ENCODE measurements at places on chromosomes 5 and 9.
A peak's percentile ranks its signal among the peaks of the same experiment; 100 is the strongest.

DNA sequence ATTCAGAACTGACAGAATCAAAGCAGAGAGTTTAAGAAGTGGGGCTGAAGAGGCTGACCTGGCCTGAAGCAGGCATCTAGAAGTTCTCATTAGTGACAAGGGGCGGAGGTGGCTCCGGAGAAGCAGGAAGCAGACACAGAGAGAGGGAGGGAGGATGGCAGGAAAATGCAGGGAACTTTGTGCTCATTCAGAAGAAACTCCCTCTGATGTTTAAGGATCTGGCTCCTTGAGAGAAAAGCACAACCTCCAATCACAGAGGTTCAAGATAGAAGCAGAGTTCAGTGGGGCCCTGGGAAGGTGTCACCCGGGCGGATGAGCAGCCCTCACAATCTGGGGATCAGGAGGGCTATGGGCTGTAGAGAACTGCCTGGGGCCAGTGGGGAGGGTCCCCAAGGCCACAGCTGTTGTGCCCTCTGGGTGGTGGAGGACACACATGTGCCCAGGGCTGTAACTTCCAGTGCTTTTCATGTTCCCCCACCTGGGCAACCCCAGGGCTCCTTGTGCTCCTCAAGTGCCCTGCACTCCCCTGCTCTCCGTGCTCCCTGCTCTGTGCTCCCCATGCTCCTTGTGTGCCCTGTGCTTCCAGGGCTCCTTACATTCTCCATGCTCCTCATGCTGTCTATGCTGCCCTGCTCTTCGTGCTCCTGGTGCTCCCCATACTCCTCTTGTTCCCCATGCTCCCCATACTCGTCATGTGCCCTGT lies 51.4 kb downstream of the TRIP13 start:
- no peak for DNase-seq

- DNase-seq, result no peak
Observed at GRCh38 chr5:68468322-68468721, 252.8 kb downstream of the PIK3R1 start.

DNA sequence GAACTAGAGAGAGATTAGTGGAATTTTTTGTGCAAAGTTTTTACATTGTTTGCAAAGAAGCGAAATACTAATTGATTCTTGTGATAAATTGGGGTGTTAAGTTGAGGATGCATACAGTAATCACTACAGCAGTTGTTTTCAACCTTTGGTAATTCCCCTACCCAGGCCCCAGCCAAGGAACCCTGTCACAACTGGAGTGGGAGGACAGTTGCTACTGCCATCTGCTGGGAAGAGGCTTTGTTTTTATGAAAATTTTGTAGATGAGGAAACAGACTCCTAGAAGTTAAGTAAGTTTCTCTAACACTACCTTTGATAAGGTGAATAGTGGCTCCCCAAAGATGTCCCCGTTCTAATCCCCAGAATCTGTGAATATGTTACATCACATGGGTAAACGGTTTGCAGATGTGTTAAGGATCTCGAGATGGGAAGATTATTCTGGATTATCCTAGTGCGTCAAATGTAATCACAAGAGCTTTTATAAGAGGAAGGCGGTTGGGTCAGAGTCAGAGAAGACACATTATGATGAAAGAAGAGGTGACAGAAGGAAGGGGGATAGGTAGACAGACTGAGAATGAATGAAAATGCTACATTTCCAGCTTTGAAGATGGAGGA lies 34.0 kb upstream of the PPP1R2B start:
- peak; percentile 22 for DNase-seq

DNA sequence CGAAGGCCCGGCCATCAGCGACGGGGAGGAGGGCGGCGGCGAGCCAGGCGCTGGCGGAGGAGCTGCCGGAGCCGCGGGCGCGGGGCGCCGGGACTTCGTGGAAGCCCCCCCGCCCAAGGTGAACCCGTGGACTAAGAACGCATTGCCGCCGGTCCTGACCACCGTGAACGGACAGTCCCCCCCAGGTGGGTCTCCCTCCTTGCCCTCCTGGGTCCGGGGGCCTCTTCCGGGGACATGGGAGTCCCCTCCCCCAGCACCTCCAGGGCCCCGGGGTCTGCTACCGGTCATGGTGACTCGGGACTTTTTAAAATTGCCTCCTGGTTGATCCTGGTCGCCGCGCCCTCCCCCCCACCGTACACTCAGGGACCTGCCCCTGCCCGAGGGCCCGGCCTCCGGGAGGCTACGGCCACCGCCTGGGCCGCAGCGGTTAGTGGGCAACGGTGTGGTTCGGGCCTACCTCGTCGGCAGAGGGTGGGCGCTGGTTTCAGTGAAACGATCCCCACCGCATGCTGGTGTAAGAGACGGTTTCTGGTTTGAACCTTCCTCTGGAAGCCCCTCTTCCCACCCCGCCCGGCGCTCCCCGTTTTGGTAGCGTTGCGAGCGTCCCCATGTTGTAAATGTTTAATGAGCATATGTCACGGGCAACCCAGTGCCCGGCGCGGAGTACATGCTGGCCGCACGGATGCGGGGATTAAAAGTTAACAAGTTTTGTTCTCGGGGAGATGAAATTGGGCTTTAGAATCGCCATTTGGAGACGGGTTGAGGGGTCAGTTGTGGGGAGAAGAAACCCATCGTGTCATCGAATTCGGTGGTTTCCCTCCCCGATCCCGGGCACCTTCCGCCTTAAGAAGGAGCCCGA lies 1.1 kb downstream of the LARP1 start:
- DNase-seq, result no peak

DNA sequence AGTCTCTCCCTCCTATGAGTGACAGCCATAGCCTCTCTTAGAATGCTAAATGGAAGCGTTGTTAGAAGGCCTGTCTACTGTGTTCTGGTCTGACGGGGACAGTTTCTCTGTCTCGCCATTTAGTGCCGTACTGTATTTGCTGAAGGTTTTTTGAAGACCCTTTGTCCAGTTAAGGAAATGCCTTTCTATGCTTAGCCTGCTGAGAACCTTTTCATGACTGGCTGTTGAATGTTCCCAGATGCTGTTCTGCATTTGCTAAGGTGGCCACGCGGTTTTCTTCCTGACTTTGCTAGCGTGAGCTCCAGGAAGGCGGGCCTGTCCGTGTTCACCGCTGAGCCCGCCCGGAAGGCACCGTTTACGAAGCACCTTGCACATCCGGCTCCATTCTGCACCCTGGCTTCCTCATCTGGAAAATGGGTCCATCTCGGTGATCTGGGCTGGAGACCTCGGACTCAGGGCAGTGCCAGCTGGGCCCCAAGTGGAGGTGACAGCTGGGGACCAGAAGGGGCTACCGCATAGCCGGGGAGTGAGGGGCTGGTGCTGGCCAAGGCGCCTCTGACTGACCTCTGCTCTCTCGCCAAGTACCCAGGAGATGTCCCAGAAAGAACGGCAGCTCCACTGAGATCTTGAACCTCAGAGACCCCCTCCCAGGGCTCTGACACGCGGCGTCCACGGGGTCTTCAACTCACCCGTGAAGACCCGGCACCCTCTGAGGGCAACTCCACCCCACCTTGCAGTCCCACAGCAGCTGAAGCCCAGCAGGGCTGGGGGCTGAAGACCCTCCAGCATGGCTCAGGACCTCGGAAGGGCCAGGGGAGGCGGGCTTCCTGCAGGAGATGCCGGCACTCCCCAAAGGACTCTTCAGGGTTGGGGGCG lies 52.5 kb upstream of the NKD2 start:
- DNase-seq, result no peak

DNA sequence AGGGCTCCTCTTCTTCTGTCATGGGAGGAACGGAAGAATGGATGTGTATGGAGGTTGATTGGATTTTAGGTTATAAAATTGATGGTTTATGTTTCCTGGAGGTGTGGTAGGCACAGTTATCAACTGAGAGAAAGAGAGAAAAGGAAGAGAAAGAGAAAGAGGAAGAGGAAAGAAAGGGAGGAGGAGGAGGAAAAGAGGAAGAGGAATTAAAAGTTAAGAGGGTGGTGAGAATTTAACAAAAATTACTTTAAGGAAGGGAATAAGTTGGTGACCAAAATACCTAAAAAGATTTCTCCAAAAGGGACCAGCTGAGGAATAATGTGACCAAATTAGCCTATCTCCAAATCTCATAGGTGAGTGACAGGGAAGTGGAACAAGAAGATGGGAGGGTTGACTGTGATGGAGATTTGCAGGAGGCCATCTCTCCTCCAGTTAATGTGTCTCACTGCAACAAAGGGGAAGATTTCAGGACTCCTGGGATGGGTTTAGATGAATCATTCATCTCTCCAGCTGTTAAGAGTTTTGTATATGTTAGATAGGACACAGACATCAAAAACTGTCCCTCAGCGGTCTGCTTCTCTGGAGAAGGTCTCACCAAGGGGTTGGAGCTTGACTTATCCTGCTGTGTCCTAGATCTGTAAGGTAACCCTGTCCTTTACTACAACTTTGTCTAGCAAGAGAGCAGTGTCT lies 76.0 kb upstream of the TMC1 start:
- no peak for DNase-seq

DNA sequence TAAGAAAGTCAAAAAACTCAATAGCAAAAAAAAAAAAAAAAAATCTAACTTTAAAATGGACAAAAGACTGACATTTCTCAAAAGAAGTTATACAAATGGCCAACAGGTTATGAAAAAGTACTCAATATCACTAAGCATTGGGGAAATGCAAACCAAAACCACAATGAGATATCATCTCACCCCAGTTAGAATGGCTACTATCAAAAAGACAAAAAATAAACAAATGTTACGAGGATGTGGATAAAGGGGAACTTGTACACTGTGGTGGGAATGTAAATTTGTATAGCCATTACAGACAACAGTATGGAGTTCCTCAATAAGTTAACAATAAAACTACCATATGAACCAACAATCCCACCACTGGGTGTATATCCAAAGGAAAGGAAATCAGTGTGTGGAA lies 37.2 kb downstream of the ENC1 start:
- DNase-seq, result no peak

GRCh38 chr9:31612336-31613030 lies 772.0 kb upstream of the ACO1 start:
- DNase-seq, result no peak

GRCh38 chr9:109934857-109935215 lies 154.8 kb downstream of the PALM2AKAP2 start:
- DNase-seq, result peak; percentile 83

GRCh38 chr9:17631396-17631795 lies 52.5 kb downstream of the SH3GL2 start:
- no peak for DNase-seq

- no peak for DNase-seq
Observed at GRCh38 chr9:105447386-105447813, 434 bp upstream of the FSD1L start.

DNA sequence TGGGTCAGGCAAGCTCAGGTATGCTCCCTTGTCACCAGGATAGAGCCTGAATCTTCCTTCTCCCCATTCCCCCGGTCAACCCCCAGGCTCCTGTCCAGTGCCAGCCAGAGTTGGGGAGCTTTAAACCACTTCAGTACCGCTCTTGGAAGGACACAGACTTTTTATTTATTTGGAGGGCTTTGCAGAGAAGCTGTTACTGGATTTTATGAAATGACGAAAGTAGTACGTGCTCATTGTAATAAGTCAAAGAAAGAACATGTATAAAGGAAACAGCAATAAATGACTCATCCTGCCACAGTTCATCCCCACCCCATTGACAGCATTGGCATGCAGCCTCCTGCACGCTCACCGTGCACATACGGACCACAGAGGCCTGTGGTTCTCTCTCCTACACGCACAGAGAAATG lies 230.3 kb downstream of the AUH start:
- peak; percentile 81 for DNase-seq

GRCh38 chr5:160905285-160905684 lies 53.3 kb upstream of the ATP10B start:
- no peak for DNase-seq

DNA sequence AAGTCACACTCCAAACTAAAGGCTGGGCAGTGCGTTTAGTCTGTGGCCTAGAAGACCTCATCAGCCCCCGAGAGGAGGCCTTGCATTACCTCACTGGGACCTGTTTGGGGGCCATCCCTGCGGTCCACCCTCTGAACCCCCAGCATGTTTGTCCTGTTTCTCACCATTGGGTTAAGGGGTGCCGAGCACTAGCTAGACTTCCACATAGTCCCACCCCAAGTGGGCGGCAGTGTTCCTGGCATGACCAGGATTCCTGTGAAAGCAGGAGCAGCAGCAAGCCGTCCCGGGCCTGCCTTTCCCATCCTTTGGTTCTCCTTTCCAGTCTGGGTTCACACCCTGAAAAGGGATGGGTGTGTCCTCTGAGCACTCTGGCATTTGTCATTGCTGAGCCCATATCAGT lies 26.6 kb upstream of the SAP30L start:
- DNase-seq, result no peak

GRCh38 chr9:5939530-5939929 lies 48.8 kb downstream of the MLANA start:
- DNase-seq, result no peak

GRCh38 chr5:134436523-134437339 lies 25.1 kb upstream of the CDKN2AIPNL start:
- peak; percentile 73 for DNase-seq

DNA sequence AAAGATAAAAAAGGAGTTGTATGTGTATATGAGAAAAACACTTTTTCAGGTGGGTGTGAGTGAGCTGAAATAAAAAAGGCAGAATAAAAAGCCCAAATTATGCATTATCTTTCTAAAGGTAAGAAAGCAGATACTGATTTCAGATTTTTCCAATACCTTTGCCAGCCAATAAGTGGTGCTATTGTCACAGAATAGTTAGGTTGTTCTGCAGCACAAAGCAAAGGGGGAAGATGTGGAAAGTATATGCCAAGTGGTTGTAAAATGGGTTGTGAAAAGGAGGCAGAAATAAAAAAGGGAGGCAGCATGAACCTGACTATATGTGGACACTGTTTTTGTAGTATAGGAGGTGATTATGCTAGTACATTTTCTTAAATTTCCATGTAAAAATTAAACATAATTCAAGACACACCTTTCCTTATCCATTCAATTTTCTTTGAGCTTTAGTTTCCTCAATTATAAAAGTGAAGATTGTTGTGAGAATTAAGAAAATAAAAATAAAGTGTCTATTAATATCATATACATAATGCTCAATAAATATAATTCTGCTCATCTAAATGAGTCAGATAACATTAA lies 106.7 kb downstream of the SMIM15 start:
- peak; percentile 70 for DNase-seq

GRCh38 chr5:147966829-147967228 lies 60.5 kb upstream of the C5orf46 start:
- no peak for DNase-seq

DNA sequence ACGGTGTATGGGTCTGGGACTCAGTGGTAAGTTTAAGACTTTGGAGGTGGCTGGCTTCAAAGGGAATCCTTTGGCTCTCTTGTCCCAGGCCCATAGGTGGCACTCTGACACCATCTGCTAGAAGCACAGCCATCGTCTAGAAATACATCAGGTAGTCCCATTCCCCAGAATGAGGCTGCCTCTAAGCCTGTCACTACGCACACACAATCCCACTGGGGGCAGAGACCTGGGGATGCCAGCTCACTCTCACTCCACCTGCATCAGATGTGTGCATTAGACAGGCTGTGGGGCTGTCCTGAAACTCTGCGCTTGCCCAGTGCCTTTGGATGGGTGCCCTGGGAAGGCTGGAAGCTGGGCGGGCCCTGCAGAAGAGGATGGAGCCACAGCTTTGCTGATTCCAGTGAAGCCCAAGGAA lies 127.5 kb upstream of the PANK3 start:
- DNase-seq, result no peak

DNA sequence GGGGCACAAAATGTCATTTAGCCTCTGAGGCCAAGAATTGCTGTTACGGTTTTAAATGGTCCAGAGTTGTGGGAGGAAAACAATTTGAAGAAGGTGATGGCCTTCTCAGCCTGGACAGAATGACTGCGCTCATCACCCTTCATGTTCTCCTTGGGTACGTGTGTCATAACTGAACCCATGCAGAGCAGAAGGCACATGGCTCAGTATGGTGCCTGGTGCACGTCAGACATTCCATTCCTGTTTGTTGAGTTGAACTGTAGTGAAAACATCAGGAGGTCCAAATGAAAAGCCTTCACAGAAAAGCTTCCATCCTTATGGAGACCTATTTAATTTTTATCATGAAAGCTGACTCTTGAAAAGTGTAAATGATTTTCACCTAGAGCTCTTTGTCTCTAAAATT lies 133.2 kb downstream of the CFAP90 start:
- no peak for DNase-seq

All from KBM-7 (cell line).